Stimulated activated CD4-positive, alpha-beta T cell treated with anti-CD3 and anti-CD28 coated beads, TNF-alpha, amount 100 ng/mL, for 48 hours (primary cell): ENCODE measurements at places on chromosomes 11 and 22.
A peak's percentile ranks its signal among the peaks of the same experiment; 100 is the strongest.

DNA sequence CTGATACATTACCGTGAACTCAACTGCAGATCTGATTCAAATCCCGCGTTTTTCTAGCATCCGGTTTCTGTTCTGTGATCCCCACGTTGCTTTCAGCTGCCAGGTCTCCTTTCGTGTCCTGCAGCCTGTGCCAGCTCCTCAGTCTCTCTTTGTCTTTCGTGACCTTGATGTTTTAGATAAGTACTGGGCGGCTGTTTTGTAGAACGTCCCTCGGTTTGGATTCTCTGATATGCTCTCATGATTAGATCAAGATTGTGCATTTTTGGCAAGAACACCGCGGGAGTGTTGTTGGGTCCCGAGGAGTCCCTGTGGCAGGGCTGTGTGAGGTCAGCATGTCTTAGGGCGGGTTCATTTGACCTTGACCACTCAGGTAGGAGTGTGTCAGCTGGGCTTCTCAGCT lies 38.6 kb downstream of the KCNQ1 start:
- DNase-seq, result no peak

DNA sequence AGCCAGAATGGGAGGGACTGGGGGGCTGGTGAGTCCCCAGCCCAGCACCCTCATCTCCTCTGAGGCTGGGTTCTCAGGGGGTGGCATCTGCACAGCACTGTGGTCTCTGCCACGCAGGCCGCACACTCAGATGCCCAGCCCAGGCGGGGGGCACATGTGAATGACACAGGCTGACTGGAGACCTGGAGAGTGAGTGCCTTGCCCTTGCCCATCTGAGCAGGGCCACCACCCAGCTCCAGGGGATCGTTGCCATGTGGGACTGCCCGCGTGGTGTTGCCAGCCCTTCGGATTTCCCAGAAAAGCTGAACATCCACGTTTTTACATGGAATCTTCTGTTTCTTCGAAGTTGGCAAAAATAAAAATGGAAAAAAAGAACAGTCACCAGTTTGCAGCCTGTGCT lies 18.9 kb downstream of the PRDM11 start:
- DNase-seq, result no peak

- DNase-seq, result peak; percentile 67
These were observed 21.7 kb downstream of the TMPRSS13 start for GRCh38 chr11:117907276-117908108.

- no peak for DNase-seq
These were observed 51.9 kb upstream of the KCNQ1OT1 start for GRCh38 chr11:2751523-2752203.

DNA sequence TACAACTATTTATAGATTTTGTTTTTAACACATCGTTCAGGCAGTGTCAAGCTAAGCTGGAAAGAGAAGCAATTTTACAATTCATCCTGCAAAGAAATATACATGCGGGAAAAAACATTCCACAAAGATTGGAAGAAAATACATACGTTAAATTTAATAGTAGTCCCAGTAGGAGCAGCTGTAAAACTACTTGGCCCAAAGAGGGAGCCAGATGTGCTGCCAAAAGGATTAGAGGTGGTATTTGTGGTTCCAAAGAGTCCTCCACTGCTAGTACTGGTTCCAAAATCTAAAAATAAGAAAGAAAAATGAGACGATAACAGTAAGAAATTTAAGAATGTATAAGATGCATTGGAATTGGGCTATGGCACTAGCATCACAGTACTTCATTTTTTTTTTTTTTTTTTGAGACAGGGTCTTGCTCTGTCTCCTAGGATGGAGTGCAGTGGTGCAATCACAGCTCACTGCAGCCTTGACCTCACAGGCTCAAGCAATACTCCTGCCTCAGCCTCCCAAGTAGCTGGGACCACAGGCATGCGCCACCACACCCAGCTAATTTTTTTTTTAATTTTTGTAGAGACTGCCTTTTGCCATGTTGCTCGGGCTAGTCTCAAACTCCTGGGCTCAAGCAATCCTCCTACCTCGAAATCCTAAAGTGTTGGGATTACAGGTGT lies 21.5 kb downstream of the NUP98 start:
- DNase-seq, result no peak

DNA sequence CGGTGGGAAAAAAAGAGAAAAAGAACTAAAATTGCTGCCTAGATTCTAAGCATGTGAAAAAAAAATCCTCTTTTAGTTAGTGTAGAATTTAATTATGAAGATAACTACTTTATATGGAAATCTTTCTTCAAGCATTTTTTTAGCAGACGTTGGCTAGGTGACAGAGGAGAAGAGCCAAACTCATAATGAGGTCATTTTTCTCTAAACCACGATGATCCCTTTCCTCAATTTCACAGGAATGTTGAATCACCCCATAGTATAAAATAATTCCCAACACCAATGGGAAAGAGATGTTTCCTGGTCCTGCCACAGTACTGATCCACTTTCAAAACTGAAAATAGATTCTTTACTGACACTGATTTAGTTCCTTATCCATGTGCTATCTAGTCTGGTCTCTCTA lies 319.8 kb downstream of the DLG2 start:
- DNase-seq, result no peak

GRCh38 chr11:33699515-33700062 lies 1.0 kb downstream of the C11orf91 start:
- no peak for DNase-seq

- no peak for DNase-seq
These were observed 12.5 kb downstream of the RBM4 start for GRCh38 chr11:66651016-66651415.

DNA sequence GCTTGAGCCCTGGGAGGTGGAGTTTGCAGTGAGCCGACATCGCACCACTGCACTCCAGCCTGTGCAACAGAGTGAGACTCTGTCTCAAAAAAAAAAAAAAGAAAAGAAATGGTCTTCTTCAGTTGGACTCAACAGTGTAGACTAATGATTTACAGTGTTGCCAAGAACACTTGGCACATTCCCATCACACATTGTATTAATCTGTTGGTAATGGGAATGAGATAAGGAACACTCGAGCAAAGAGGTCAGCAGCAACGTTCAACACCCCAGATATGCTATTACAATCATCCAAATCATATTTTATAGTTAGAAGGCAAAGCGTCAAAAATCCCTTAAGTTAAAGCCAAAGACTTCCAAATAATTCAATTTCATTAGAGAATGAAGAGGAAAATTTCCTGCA lies 14.5 kb downstream of the CDON start:
- DNase-seq, result no peak

GRCh38 chr11:96215110-96215782 lies 127.7 kb downstream of the MAML2 start:
- no peak for DNase-seq

GRCh38 chr22:24440270-24440717 lies 12.9 kb downstream of the ADORA2A start:
- no peak for DNase-seq

GRCh38 chr11:123306531-123306930 lies 111.5 kb upstream of the CLMP start:
- DNase-seq, result no peak

- no peak for DNase-seq
These were observed 30.4 kb downstream of the SIK2 start for GRCh38 chr11:111632516-111633220.

DNA sequence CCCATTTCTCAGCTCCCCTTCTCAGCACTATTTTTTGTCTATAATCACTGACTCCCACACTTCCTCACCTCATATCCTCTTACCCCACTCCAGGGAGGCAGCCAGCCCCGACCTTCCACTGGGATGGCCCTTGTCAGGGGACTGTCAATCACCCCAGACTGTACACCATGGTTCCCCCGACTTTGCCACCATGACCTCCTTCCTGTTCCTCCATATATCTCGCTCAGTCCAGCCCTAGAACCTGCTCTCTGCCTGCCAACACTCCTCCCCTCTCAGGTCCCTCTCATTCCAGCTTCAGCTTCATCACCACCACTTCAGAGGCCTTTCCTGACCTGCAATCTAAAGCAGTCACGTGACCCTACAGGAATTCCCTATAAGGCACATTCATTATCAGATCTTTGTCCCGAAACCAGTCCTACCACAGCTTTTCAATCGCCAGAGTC lies 16.5 kb downstream of the PRPF19 start:
- DNase-seq, result no peak

DNA sequence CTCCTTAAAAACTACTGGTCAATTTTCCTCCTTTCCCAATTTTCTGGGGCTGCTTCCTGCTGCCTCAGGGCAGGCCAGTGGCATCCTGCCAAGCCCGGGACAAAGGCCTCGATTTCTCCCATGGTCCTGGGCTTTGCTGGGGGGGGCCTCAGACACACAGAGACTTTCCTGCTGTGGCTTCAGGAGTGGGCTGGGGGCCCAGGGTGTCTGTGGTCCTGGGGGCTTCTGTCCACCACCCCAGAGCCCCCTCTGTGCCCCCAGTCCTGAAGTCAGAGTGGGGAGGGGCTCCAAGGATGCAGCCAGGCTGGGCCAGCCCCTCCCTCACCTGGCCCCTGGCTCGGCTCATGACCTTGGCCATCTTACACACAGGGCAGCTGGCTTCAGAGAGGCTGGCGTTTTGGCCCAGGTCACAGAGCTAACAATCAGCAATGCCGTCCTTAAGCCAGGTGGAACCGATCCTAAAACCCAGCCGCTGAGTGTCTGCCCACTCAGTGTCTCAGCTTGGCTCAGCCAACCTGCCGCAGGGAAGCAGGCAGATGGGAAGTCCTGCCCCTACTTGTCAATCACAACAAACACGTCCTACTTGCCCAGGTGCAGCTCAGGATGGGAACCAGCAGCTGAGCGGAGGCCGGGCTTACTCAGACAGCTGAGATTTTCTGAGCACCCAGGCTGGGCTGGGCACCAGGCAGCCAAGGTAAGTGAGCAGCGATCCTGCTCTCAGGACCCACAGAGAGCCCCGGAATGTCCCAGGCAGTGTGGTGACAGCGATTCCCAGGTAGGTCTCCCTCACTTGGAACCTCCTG lies 34.6 kb downstream of the OSBPL5 start:
- DNase-seq, result no peak

DNA sequence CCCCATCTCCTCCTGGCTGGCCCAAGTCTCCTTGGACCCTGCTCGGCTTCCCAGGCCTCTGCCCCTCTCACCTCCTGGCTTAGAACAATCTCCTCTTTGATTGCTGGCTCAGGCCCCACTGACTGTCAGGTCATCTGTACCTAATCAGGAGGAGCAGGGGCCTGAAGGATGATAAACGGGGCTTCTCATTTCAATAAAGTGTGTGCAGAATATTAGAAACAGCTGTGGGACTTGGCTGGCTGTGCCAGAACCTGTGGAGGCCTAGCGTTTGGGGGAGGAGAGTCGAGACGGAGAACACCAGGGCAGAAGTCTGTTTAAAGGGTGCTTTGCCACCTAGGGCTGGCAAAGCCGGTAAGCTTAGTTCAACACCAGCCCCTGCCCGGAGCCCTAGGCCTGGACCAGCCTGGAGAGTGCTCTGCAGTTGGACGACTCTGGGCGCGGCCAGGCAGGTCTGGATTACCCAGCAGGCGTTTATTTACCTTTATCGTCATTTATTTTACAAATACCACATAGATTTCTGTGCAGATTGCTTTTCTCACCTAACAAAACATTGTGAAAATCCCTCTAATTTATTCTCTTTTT lies 10.1 kb upstream of the VSIG10L2 start:
- no peak for DNase-seq

- DNase-seq, result no peak
These were observed 79.0 kb upstream of the SHISAL1 start for GRCh38 chr22:44391481-44392445.

DNA sequence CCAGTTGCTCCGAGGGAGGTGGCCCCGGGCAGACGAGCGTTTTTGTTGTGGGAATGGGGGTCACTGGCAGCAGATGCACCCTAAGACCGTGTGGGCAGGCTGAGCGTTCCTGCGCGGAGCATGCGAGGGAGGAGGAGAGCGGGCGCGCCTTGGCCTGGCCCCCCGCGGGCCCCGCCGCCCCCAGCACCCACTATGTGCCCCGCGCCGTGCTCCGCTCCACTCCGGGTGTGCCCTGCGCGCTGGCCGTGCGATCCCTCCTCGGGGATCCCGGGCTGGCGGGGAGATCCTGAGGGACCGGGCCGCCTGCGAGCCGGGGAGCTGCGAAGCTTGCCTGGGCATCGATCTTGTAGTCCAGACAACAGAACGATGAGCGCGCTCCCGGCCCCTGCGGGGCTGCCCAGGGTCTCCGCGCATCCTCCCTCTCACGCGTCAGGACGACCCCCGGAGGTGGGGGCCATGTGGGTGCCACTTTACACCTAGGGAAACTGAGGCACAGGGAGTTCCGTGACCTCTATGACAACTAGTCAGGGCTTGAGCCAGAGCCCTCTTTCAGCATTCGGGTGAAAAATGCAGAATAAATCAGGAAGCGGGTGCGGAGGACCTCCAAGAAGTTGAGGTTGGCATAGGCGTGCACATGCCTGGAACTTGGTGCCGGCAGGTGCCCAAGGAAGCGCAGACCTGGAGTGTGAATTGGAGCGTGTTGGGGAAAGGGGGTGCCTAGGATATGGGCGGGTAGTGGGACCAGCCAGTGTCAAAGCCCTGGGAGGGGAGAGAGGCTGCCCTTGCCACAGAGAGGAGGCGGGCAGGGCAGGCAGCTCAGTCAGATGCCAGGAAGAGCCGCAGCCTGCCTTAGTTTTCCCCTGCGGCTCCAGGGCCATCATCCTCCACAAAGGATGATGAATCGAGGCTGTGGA lies 1.3 kb upstream of the KMT5B start:
- DNase-seq, result no peak

- no peak for DNase-seq
These were observed 409.9 kb downstream of the TMEM135 start for GRCh38 chr11:87447606-87448005.

DNA sequence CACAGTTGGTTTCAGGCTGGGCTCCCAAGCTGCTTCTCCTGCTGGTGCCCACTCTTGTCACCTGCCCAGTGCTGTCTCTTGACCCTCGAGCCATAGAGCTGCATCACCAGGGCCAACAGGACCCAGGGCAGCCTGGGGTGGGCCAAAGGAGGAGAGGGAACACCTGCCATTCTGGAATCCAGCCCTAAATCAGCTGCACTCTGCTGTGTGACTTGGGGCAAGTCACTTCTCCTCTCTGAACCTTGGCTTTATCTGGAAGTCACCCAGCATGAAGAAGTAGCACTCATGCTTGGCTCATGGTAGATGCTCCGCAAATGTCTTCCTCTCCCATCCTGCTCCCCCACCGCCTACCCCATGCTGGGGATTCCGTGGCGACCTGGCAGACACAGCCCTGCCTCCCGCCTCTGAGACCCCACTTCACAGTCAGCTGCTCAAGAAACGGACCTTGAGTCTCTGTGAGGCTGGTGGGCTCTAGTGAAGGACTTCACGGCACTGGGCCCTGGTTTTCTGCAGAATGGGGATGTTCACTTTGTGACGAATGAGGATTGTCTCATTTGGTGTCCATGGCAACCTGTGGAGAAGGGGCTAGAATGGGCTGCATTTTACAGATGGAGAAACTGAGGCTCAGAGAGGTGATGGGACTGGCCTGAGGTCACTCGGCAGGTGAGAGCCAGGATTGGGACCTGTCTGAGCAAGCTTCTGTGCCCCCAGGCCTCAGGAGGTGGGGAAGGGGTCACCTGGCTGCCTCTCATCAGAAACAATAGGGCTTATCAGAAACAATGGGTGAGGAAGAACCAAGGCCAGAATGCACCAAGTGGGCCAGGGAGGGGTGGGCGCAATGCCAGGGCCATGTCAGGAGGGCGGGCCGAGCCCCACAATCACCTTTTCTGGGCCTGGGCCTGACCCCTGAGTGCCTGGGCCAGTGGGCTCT lies 12.4 kb downstream of the EMID1 start:
- no peak for DNase-seq
